ENCODE measurements at places on chromosomes 4 and X.

DNA sequence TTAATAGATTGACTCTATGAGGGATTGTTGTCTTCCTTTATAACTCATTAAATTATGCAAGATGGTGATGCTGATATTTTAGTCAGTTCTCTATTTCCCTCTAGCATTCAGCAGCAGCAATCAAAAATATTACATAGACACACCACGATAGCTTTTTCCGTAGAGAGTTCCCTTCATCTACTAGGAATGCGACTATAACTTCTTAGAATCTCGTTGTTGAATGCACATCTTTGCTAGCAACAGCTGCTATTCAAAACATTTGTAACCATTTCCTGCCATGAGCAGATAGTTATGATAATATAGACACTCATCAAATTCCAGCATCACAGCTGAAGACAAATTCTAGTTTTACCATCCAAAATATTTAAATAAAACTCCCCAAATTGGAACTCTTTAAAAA lies 147.4 kb upstream of the FGF13 start:
- DNase-seq: no peak

DNA sequence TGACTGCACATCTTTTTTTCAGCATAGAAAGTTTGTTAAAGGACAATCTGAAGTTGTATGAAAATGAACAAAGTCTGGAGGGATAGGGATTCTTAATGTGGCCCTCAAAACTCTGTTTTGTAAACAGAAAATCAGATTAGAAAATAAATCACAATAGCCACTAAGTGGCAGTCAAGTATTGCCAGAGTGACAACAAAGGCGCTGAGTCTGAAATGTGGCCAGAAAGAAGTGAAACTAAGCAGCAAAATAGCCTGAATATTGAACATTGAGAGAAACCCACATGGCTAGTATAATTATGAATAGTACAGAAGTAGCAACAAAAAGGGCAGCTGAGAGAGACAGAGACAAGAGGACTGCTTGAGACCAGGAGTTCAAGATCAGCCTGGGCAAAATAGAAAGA lies 81.1 kb upstream of the CT45A1 start:
- DNase-seq: no peak

DNA sequence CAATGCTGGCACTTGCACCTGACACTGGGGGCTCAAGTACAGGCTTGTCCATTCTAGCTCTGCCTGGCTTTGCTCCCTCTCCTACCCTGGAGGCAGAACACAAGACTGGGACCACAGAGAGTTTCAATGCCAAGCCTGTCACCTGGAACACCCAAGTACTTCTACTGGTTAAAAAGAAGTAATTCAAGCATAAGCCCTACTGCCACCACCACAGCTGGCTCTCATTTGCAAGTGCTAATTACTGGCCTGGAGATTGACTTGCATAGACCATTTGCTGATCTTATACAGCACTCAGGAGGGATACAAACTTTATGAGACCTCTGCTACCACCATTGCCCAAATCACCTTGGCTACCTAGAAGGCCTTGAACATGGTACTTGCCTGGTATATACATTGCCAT lies 1550.9 kb downstream of the C4orf33 start:
- DNase-seq: no peak

GRCh38 chr4:158008551-158009218 lies 164.1 kb downstream of the GASK1B start:
- DNase-seq: no peak

DNA sequence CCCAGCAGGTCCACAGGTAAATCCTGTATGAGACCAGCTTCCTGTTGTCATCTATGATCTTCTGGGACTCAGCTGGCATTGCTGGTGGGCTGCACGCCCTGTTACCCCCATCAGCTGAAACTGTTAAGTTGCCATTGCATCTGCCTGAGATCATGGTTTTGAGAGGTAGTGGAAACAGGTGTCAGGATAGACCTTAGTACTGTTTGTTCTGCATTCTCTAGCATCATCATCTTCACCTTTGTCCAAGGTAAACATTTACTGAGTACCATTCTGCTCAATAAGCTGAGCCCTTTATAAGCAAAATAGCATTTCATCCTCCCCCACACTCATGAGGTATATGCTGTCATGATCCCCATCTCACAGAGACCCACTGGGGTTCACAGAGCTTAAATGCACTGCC lies 42.9 kb upstream of the PROM1 start:
- DNase-seq: no peak

DNA sequence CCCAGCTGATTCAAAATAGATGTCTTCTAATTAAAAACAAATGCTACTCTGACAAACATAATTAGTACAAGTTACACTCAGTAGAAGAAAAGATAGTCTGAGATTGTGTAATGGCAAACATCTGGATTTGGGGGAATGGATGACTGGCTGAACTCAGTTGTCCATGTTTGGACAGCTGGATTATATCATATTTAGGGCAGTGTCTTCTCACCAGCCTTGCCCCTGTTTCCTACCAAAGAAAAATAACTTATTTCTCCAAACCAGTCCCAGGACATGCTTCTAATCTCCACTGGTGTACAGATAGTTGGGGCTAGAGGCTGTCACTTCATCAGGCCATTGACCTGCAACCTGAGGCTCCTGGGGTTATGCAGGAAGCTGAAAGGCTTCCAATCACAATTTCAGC lies 237.3 kb downstream of the USP46 start:
- DNase-seq: no peak

DNA sequence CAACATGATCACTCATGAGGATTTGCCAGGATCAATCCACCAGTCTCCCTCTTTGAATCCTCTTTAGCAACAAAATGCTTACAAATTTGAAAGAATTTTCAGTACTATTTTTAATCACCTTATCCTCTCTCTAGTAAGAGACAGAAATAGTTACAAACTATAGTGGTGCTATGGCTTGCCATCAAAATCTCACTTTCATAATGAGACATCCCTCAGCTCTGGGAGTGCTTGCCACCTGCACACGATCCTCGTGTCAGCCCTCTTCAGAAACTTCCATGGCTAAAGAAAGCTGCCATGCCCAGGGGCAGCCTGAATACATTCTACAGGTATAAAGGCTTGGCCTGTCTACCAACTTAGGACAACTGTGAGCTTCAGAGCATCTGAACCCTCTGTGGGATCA lies 5.1 kb upstream of the DHX15 start:
- no peak for DNase-seq

DNA sequence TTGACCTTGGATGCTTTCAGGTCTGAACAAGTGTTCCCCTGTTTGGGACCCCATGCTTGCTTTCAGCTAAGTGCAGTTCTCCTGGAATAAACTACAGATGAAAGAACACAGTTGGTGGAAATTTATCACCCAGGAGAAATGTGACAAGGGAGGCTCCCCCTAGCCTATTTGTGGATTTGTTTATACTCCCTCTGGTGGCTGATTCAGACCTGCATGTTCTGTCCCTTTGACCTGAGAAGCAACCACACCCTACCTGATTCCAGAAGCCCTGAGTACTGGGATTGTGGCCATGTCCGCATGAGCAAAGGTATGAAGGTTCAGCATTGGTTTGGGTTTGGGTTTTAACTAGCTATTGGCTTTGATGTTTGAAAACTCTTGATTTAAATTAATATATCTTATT lies 440.9 kb downstream of the MID1IP1 start:
- no peak for DNase-seq

GRCh38 chr4:177128306-177128705 lies 181.4 kb upstream of the NEIL3 start:
- no peak for DNase-seq

- DNase-seq: no peak
Observed at GRCh38 chr4:55011761-55012160, 113.6 kb downstream of the KDR start.
